ENCODE measurements at places on chromosomes 5 and 9.

DNA sequence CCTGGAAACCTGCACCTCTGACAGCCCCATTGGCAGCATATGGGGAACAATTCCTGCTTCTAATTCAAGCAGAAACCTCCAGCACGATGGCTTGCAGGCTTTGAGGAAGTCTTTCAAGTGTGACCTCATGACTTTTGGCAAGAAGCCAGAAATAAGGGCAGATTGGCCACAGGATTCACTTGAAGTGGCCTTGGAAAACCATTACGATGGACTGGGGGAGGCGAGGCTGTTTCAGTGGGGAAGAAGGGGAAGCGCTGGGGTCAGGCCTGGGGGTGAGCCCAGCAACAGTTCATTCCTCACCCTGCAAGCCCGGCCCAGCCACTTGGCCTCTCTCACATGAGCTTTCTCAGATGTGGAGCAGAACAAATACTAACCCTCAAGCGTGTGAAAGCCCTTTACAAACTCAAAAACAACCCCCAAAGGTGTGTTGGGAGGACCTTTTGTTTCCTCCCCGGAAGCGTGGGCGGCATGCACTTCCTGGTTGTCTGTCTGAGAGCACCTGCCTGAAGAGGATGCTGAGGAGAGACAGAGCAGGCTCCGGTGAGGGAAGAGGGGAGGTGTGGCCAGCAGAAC is 26.9 kb upstream of the EEIG1 start:
- peak; percentile 66 for DNase-seq

DNA sequence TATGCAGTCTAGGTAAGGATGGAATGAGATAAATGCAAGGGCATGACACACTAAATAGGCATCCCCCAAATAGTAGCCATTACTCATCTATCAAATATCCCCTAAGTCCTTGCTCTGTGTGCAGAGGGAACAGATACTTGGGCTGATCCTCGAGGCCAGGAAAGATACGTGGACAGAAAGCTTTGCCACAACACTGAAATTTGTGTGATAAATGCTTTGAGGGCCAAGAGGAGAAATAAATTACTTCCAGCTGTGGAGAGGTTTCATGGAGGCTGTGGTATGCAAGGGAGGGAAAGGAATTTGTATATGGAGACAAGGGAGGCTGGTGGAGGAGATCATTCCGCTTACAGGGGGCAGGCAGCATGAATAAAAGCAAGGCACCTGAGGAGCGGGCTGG is 18.5 kb downstream of the ATOX1 start:
- no peak for DNase-seq

DNA sequence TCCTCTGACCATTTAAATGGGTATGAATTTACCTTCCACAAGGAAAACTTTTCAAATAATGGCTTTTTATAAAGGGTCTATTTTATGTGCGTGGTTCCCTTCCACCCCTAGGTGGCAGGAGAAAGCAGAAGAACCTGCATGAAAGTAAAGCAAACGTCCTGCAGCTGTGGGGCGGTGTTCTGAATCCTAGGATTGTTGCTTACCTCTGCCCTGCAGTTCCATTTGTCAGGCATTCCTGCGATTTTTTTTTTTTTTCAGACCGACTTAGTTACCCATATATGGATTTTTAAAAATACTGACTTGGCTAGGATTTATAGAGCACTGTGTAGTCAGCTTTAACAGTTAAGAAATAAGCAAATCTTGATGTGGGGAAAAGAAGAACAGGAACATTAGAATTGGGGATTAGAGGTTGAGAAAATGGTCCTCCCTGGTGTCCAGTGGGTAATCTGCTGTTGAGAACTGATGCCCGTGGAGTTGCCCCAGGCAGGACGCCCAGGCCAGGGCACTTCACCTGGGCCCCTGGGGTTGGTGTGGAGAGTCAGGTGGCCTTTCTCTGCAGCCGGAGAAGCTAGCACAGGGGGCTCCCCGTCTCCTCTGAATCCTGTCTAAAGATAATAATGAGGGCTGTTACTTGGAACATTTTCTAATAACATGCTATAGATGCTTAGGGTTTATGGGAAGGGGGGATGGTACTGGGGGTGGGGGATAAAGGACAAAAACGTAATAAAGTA is 30.4 kb upstream of the LTC4S start:
- peak; percentile 70 for DNase-seq

GRCh38 chr5:93328833-93329232 is 252.2 kb downstream of the NR2F1-AS1 start:
- DNase-seq = no peak

GRCh38 chr5:66757219-66757833 is 161.1 kb downstream of the MAST4 start:
- peak; percentile 9 for DNase-seq

DNA sequence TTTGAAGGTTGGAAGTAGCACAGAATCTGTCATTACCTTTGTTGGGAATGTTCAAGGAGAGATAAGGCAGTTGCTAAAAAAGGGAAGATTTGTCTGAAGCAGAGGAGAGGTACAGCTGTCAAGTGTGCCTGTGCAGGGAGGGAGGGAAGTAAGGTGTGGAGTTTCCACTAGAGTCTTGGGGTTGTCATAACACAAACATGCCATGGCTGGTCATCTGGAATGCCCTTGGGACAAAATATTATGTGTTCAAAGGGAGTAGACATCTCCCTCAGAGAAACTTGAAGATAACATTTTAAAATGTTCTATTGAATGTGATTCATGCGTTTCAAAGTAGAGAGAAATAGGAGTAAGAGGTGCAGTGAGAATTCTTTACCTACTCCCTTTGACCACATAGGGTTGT is 95.0 kb downstream of the MUSK start:
- DNase-seq = no peak

- no peak for DNase-seq
These were observed 86.1 kb downstream of the GPR21 start for GRCh38 chr9:123119566-123119965.

GRCh38 chr9:113349445-113350094 is at the start of gene BSPRY:
Gene BSPRY (plus strand): TSS chr9:113349541. CDS start chr9:113349580, 39 bp downstream.
- peak; percentile 58 for DNase-seq

DNA sequence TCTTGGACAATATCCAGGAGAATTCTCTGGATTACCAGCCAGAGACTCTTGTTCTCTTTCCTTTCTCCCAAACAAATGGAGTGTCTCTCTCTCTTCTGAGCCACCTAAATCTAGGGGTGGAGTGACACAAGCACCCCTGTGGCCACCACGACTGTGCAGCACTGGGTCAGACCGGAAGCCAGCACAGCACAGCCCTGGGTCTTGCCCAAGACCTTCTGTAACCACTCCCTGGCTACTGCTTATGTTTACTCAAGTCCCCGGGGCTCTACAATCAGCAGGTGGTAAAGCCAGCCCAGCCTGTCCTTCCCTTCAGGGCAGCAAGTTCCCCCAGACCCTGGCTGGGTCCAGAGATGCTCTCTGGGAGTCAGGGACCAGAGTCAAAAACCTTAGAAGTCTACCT is 110.0 kb upstream of the TUT7 start:
- DNase-seq = no peak

DNA sequence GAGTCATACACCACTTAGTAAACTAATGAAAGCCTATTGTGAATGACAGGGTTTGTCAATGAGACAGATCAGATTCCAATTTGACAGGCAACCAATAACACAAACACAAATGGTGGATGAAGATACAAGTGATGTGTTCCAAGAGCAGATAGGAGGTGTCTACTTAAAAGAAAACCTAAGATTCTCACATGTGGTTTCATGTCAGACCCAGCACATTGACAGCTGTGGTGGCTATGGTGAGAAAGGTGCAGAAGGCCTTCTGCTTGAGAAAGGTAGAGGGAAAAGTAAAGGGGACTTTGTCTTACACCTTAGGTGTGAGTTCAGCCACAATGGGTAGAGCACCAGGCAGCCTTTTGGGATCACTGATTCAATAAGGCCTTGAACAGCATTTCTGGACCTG is 11.2 kb downstream of the ANKRD31 start:
- DNase-seq = no peak

GRCh38 chr9:21744841-21745240 is 57.6 kb upstream of the MTAP start:
- no peak for DNase-seq

DNA sequence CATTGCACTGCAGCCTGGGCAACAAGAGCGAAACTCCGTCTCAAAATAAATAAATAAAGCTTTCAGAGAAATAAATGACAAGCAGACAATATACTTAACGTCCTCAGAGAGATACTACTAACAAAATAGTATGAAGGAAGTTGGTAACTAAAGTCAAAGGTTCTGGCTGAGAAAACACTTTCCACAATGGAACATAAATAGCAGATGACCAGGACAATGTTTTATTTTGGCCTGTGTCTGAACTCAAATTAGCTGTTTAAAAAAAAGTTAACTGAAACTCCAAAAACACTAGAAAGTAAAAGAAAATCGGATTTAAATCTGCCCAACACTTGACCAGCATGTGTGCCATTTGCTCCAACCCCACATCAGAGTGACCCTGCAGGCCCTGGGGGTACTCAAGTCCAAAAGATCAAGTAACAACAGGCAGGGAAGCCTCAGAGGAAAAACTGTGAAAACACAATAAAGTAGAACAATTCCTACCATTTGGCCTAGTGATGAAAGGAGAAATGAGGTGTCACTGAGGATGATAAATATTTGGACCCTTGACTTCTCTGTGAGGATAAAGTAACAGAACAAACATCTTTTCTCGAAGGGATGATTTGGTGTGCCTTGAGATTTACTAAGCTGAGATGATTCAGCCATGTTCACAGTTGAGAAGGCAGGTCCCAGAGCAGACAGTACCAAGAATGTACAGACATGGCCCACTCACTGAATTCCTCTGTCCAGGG is 47.7 kb downstream of the LHFPL2 start:
- DNase-seq = no peak

DNA sequence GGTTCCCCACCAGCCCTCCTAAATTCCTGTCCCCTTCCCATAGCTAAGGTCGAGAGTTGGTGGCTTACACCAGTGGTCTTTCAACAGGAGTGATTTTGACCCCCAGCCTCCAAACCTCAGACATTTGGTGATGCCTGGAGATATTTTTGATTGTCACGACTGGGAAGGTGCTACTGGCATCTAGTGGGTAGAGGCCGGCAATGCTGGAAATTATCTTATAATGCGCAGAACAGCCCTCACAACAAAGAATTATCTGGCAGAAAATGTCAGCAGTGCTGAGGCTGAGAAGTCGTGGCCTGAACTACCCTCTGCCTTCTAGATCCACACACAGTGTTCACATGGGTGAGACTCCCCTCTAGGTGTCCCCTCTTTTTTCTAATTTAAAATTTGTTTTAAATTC is 69.6 kb downstream of the IL31RA start:
- DNase-seq = no peak

DNA sequence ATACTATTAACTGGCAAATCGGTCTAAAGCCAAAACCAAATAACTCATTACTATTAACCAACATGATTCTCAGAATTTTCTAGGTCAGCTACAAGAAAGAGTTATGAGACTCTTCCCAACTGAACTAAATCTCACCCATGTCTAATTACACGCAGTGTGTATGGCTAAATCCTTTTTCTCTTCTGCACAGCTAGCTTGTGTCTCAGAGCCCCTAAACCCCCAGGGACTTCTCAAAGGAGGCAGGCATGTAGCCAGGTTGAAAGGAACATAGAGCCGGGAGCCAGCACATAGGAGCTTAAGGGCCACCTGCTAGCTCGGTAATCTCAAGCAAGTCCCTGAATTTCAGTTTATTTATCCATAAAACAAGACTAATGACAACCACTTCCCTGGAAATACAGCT is 2.2 kb upstream of the GZMK start:
- no peak for DNase-seq

DNA sequence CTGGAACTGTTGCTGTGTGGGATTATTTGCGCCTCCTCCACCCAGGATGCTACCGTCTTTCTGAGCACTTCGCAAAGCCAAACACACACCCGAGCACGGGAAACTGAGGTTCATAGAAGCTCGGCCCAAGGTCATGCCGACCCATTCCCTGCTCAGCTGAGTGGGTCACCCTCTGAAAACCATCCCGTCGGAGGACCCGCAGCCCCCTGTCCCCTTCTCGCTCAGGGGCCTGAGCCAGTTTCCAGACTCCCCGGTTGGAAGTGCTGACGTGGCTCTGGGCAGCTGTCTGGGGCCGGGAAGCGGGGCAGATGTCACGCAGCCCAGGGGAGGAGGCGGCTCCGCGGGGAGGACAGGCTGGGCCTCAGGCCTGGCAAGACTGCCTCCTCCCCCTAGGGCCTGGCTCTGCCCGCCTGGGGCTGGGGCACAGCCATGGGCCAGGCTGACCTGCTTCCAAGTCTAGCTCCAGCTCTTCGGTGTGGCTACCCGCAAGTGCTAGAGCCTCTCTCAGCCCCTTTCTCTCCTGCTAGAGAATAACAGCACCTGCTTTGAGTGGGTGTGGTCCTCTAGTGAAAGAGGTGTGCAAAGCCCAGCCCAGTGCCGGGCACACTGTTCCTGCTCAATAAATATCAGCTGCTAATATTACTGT is 9.9 kb upstream of the CXXC5 start:
- peak; percentile 66 for DNase-seq

GRCh38 chr5:119347991-119348390 is 7.8 kb upstream of the TNFAIP8 start:
- DNase-seq = no peak

GRCh38 chr9:82129708-82130107 is 141.1 kb downstream of the SPATA31D1 start:
- DNase-seq = no peak

DNA sequence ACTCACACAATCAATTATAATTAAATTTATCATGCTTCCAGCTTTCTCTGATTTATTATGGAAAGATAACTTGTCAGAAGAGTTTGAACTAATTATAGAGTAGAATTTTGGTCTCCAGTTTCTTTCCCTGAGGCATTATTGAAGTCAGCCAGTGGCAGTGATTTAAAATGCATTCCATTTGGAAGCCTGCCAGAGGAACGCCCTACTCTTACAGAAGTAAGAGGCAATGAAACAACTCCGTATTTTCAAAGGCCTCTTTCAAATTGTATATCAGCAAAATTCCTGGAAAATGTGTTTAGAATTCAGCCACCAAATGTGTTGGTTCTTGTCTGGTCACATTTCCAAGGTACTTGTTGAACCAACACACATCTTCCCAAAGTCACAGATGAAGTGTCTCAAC is 640.9 kb downstream of the SEMA5A start:
- no peak for DNase-seq
